ENCODE measurements at places on chromosomes 4 and X.

- DNase-seq: no peak
Measured at GRCh38 chrX:36019125-36019524, 99.6 kb downstream of the CFAP47 start.

- DNase-seq: no peak
Measured at GRCh38 chrX:31521941-31522340, 450.1 kb upstream of the FTHL17 start.

GRCh38 chr4:81256059-81256970 lies 41.3 kb upstream of the PRKG2 start:
- no peak for DNase-seq

GRCh38 chr4:80204433-80205011 lies 7.2 kb downstream of the PRDM8 start:
- DNase-seq: no peak

GRCh38 chr4:52687696-52688095 lies 28.6 kb upstream of the USP46 start:
- no peak for DNase-seq

GRCh38 chrX:141632124-141632523 lies 42.6 kb downstream of the SPANXA2 start:
- DNase-seq: no peak

DNA sequence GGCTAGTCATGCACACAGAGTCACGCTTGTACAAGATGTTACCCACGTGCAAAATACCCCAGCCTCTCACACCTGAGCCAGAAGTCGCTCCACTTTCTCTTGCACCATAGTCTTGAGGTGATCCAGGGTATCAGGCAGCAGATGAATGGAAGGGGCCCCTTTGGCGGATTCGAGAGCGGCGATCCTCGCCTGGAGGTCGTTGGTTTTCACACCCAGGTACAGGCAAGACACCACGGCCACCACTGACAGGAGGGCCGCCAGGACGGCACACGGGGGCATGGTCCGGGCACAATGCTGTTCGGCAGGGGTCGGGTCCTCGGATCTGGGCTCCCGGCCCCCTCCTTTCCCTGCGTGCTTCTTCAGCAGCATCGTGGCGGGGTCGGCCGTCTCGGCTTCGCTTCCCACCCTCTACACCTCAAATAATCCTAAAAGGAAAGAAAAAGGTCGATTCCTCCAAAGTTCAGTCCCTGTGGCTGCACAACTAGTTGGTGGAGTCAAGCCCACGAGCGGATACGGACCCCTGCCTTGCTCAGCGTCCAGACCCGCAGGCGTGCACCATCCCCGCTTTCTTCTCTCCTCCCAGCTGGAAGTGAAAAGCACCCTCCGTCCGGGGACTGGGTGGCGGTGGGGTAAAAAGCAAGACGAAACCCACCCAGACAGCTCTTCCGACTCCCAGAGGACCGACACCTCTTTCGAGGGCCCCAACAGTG lies 652 bp downstream of the COL25A1 start:
- DNase-seq: no peak

All from CD4-positive, alpha-beta T cell treated with Interleukin-2 at 100 ng/mL for 4 hours (primary cell).